HT-29 (cell line): ENCODE measurements at places on chromosomes 12 and 14.
A peak's percentile ranks its signal among the peaks of the same experiment; 100 is the strongest.

DNA sequence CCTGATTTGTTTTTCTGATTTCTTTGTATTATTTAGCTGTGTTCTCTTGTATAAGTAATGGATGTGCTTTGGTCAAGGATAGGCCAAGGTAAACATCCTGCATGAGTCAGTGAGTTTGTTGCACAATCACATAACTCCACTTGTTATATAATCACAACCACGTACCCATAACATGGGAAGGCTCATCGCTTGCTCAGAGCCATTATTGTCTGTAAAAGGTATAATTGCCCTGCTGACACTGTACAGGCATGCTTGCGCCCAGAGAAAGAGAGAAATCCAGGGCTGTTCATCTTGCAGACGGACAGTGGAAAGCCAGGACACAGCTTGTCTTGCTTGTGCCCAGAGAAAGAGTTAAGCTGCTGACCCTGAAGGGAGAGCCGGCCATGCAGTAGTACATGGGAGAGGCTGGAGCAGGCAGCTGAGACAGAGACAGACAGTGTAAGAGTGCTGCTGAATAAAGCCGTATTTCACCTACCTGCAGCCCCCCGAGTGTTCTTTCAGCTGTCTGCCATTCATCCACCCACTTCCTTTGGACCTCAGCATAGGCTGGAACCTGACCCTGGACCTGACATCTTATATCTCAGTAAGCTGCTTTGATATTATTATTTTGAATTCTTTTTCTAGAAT, 174.7 kb upstream of the DAAM1 start:
- DNase-seq: no peak

DNA sequence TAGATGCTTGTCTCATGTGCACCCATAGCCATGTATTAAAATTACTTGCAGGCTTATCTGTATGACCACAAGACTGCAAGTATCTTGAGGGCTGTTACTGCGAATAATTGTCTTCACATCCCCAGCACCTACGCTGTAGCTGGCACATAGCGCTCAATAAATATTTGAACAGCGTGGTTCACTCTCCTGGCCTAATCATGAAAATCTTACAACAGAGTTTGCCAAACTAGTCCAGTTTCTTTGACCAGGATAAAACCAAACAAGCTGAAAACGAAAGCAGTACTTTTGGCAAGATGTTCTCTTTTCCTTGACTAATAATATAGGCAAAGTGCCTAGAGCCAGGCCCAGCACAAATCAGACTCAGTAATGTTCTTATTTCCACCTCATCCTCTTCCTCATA, 106.7 kb downstream of the RPS29 start:
- DNase-seq: no peak

- DNase-seq: no peak
Measured at GRCh38 chr14:78593949-78594348, 423.8 kb downstream of the NRXN3 start.

- DNase-seq: no peak
Measured at GRCh38 chr12:96313606-96314005, 86.6 kb downstream of the CDK17 start.

GRCh38 chr12:15545334-15545733, 223.0 kb downstream of the PTPRO start:
- DNase-seq: no peak

GRCh38 chr12:2250797-2251196, 198.0 kb downstream of the CACNA1C start:
- DNase-seq: no peak

DNA sequence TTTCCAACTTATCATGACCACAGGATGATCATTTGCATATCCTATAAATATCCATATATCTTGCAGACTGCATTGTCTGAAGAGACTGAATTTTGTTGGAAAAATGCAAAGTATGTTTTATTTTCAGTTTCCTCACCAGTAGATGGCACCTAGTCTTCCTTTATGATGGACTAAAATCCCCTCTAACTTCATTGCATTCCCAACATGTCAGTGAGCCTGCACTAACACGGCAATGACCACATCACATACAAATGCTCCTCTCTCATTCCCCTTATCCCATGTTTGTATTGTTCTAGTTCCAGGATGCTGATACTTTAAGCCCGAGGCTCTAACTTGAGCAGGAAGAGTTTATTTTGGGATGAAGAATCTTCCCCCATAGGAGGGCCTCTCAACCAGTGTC, 24.7 kb upstream of the MYBPC1 start:
- DNase-seq: peak; percentile 68

DNA sequence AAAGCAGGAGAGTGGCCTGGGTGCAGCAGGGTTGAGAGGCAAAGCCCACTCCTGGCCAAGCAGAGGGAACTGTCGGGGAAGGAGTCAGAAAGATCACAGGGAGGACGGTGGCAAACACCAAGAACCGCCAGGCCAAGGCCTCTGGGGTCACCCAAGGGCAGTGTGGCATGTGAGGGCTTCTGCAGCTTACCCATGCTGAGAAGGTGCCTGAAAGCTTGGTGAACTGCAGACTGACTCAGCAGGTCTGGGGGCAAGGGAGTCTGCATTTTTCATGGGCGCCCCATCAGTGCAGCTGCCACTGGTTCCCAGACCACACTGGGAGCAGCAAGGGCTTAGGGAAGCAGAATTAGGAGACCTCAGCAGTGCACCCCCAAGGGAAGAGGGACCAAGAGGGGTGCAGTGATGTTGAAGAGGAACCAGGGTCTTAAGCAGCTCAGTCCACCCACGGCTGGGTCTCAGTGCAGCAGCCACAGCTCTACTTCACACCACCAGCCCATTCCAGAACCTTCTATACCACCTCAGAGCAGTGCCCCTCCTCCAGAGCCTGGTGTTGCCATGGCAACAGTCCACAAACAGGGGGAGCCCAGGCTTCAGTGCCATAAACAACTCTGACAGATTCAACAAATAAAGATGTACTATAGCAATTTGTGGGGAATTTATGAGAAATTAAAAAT, 59.4 kb downstream of the ITPK1 start:
- DNase-seq: no peak

DNA sequence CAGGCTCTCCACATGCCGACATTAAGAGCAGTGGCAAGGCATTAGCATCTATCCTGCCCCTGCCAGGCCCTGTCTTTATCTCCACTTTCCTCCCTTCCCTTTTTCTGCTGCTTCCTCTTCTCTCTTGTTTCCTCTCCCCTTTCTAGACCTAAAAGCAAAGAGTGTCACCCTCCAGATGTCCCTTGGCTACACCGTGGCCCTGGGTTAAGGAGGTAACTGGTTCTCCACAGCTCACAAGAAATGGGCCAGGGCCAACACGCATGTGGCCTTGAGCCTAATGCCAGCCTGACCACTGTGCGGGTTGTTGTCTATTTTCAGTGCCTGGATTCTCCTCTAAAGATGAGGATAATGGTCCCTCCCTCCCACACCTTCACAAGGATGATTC, 41.7 kb upstream of the DDX11 start:
- no peak for DNase-seq

GRCh38 chr12:58068706-58069105, 127.3 kb downstream of the ATP23 start:
- no peak for DNase-seq

DNA sequence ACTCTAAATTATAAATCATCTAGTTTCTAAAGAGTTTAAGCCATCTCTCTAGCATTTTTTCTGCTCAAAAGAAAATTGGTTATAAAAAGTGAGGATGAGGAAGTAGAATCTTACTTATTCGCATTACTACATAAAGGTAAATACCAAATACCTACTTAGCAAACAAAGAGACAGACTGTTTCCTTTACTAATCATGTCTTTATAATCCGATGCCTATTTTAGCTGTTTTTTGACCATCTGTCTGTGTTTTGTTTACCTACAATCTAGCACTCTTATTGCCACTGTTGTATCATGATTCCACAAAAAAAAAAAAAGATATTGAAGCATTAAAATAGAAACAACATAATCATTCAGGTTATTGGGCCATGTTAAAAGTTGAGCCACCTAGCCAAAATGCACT, 396.2 kb downstream of the PAWR start:
- peak; percentile 2 for DNase-seq

GRCh38 chr14:92122761-92123160, 992 bp downstream of the CPSF2 start:
- DNase-seq: no peak

DNA sequence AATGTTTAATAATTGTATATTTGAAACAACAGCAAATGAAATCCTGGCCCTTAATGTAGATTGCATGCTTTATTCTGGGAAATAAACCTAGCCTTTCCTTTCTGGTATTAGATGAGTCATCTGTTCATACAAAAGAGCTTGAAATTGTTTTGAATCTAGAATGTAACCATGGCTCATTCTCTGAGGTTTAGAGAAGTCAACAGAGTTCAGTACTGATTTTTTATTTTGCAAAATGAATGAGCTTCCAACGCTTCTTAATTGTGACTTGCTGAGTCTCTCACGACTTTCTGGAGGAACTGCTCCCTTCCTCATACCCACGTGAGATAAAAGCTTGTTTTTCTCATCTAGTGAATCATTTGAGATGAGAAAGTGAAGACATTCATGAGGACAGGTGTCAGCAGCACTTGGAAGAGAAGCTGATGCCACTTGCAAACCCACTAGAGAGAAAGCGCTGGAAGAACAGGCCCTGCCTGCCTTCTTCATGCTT, 509.6 kb downstream of the VRK1 start:
- no peak for DNase-seq

DNA sequence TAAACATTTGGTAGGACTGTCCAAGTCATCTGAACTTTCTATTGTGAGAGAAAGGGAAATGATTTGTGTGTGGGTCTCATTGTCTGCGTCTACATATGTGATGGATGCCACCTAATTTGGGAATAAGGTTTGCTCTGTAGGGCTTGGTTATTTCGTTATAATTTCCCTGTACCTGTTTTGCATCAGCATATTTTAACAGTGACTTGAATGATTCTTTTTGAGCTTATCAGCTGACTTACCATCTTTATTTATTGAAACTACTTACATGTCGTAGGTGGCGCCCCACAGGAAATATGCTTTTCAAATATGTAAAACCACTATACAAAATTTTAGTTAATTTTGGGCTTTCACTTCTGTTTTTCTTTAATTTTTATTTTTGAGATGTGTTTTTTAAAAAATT, 56.5 kb upstream of the BCAT1 start:
- no peak for DNase-seq

DNA sequence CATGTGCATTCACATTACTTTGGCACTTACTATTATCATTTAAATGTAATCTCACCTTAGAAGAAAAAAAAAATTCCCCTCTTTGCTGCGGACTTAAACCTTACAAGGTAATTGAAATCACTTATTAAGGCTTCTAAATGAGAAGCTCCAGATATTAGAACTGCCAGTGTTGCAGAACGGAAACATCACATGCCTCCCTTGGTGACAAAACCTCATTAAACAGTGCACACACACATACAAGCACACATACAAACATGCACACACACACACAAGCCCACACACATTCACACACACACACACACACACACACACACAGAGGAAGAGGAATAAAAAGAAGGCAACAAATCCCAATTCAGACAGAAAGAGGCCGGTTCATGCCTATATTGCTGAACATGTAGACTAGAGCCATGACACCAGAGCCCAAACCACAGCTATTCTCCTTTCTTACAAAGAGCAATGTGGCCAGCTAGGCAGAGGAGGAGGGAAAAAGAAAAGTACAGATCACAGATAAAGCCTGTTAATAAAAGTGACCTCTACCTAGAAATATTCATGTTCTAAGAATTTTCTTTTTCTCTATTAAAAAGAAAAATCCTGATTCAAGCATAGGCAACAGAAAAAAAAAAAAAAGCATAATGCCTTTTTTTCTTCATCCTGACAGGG, 405.2 kb upstream of the FLRT2 start:
- no peak for DNase-seq

DNA sequence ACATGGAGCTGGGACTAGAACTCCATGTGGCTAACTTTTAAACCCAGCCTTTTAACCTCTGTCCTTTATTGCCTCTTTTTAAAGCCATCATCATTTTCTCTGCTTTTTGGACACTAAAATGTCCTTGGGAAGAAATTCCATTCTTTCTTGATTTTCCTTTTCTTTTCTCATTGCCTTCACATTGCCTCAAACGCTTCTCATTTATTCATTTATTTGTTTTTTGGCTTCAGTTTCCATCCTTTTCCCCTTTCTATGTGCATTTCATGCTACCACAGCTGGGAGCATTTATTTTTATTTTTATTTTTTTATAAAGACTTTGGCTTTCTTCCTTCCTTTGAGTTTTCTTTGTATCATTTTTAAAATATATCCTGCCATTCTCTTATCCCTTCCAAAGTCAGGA, 212.2 kb downstream of the DACT1 start:
- no peak for DNase-seq

DNA sequence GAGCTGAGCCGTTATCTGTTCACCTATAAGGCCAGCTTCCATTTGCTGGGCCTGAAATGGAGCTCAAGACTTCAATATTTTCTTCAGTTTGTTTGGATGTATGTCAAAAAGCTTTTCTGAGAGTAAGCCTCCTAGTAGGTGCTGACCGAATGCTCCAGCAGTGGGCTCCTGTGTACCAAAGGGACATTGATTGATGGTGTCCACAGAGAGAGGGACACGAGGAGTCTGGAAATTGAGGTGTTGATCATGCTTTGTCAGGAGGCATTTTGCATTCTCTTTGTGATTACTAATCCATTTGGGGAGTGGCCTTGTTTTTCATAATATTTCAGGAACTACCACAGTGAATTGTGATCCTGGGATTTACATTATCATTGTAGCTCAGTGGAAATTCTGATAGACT, 107.7 kb upstream of the SLC38A2 start:
- DNase-seq: no peak

GRCh38 chr14:100904307-100905087, 975 bp upstream of the RTL1 start:
- DNase-seq: no peak

DNA sequence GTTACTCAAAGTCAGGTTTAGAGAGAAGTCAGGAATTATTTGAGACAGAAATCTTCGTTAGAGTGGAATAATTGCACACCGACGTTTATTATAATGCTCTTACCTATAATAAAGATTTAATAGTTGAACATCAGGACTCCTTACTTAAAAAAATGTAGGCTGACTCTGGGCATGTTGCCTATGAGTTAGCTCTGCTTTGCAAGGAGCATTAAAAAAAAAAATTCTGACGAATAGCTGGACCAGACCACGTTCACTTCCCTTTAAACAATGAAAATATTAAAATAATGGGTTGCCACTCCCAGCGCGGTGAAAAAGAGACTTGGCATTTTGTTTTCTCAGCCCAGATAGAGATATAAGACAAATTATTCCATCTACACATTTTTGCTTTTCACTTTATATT, 574 bp upstream of the FANCM start:
- DNase-seq: no peak

GRCh38 chr14:50530794-50531365, 1.5 kb downstream of the MAP4K5 start:
- peak; percentile 6 for DNase-seq

- DNase-seq: no peak
Measured at GRCh38 chr12:117096501-117097042, 2.6 kb downstream of the TESC start.

DNA sequence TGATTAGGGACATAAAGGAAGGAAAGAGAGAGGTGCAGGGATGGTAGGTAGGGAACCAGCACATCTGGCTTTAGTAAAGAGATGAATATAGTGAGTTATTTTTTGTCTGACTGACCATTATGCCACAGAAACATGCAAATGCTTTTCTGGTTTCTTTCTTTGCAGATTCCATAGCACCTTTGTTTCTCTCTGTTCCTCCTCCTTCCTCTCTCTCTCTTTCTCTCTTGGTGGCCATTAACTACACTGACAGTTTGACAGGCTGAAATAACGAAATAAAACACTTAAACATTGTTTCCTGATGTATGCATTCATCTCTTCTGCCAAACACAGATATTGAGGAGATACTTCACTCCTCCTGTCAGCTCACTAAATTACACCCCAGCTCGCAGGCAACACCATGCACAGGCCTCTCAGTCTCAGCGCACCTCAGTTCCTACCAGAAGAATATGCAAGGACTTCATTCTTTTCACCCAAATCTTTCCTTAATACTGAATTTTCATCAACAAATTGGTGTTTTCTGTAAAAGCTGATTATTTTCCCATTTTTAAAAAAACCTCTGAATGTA, 406.9 kb upstream of the SOX5 start:
- DNase-seq: no peak
